RPMI7951 (cell line): ENCODE measurements at places on chromosomes 3 and 15.

GRCh38 chr15:44726568-44727484 lies 9.5 kb upstream of the TRIM69 start:
- DNase-seq: peak; percentile 96

- DNase-seq: peak; percentile 34
Observed at GRCh38 chr3:106341087-106341486, 472.3 kb upstream of the CBLB start.

GRCh38 chr15:62896380-62896866 lies 146.1 kb upstream of the TPM1 start:
- peak; percentile 69 for DNase-seq

DNA sequence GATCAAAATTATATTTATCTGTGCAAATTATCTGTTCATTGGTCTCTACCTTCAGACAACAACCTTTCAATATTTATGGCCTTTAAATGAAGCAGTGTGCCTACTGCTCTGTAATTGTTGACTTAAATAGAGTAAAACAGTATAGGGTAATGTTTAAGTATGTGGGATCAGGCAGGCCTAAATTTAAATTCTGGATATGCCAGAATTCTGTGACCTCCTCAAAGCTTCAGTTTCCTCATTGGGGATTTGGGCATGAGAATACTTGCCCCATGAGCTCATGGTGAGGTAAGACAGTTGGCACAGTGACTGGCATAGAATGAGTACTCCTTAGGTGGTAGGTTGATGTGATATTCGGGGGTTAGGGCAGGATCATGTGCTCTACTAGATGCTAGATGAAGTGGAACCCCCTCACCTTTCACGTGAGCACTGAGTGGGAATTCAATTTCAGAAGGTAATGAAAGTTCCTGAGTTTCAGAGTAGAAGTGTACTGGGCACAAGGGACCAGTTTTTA lies 14.9 kb downstream of the ARL8B start:
- DNase-seq: no peak

GRCh38 chr3:78659386-78659987 lies 1108.3 kb downstream of the ROBO1 start:
- peak; percentile 42 for DNase-seq

DNA sequence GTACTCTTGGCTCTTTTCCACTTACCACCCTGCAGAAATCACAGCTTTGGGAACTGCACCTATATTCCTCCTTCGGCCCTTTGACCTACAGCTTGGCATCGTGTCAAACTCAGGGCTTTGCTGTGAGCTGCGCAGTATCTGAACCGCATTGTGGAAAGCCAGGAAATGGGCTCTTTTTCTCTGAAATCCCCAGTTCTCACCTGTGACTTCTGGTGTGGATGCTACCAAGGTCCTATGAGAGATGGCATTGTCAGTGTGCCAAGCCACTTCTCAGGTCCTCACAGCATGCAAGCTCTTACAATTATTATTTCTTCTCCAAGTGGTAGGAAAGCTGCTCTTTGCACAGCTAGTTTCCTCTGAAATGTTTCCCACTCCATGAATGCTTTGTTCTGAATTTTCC lies 450.6 kb upstream of the TBL1XR1 start:
- DNase-seq: no peak
